Stomach (tissue), 19 donors: ENCODE measurements at places on chromosomes 1 and 21.

- peak; percentile 78 for DNase-seq
These were observed 26.1 kb downstream of the ZP4 start for GRCh38 chr1:237864338-237865244.

- DNase-seq, result peak; percentile 71
These were observed 2.2 kb upstream of the FYB2 start for GRCh38 chr1:56821462-56821797.

GRCh38 chr1:7389906-7390603 lies 381.0 kb upstream of the VAMP3 start:
- DNase-seq, result peak; percentile 21

- DNase-seq, result no peak
These were observed 175.8 kb upstream of the VAMP3 start for GRCh38 chr1:7595336-7595735.

DNA sequence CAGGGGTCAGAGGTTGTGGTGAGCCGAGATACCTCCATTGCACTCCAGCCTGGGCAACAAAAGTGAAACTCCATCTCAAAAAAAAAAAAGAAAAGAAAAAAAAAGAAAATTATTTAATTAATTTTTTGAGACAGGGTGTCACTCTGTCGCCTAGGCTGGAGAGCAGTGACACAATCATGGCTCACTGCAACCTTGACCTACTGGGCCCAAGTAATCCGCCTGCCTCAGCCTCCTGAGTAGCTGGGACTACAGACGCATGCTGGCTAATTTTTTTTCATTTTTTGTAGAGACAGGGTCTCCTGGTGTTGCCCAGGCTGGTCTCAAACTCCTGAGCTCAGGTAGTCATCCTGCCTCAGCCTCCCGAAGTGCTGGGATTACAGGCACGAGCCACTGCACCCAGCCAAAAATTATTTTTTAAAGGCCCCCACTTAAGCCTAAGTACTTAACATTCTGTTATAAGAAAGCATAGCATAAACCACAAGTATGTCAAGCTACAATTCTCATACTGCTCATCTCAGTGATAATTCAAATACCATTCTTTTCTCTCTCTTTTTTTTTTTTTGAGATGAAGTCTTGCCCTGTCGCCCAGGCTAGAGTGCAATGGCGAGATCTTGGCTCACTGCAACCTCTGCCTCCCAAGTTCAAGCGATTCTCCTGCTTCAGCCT lies 19.9 kb downstream of the NUCKS1 start:
- DNase-seq, result no peak

DNA sequence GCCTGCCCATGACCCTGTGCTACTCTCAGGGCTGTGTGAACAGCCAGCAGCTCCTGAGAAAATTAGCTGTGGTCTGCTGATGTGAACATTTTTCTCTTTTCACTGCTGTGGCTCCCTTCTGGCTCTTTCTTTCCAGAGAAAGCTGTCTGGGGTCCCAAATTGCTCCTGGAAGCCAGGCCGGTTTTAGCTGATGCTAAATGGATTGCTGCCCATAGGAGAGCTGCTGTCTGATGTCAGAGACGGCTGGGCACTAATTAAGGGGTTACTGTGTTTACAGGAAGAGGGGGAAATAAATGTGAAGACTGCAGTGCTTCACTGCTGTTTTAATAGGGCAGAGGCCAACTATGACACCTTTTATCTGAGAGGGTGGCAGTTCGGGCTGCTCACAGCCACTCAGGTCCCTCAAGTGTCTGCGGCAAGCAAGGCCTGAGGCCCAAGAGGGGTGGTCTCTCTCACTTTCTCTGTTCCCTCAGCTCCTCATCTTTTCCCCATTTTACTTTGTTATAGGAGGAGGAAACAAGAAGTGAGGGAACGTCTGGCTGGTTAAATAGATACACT lies 106.0 kb upstream of the GNG12 start:
- peak; percentile 49 for DNase-seq

GRCh38 chr1:245108909-245109308 lies 45.9 kb upstream of the KIF26B start:
- no peak for DNase-seq

GRCh38 chr1:13901039-13901438 lies 201.1 kb downstream of the PRDM2 start:
- no peak for DNase-seq
